ENCODE measurements at places on chromosomes 11 and 22.
A peak's percentile ranks its signal among the peaks of the same experiment; 100 is the strongest.

DNA sequence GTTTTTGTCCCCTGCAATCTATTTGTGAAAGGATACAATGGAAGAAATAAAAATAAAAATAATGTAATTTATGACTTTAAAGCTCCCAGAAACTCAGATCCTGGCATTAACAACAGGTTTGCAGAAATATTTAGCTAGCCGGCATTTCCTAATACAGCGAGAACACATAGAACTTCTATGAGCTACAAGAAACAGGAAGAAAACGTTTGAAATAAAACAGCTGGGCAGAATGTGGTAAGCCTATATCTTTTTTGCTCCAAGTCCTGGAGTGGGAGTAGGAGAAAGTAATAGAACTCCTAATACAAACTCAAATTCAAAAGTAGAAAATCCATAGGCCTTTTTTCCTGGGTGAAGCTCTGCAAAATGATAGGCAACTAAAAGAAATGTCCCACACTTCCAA is 29.6 kb upstream of the FIBIN start:
- DNase-seq: no peak

DNA sequence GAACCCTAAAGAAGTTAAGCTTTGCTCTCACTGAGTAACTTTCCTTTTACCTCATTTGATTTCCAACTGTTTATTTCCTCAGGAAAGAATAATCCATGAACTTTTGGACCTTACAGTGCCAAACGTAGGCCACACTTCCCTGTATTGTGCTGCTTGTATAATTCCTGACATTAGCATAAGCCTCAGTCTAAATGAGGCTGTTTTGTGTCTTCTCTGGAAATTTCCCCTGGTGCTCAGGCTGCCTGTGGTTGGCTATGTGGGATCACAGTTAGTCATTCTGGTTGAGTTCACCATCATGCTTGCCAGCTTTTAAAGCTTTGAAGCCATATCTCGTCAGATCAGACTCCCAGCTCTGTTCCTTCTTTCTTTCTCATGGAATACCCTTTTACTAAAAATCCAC is 107.0 kb downstream of the FAM76B start:
- DNase-seq: no peak

GRCh38 chr11:45663486-45664375 is 1.7 kb downstream of the CHST1 start:
- no peak for DNase-seq

DNA sequence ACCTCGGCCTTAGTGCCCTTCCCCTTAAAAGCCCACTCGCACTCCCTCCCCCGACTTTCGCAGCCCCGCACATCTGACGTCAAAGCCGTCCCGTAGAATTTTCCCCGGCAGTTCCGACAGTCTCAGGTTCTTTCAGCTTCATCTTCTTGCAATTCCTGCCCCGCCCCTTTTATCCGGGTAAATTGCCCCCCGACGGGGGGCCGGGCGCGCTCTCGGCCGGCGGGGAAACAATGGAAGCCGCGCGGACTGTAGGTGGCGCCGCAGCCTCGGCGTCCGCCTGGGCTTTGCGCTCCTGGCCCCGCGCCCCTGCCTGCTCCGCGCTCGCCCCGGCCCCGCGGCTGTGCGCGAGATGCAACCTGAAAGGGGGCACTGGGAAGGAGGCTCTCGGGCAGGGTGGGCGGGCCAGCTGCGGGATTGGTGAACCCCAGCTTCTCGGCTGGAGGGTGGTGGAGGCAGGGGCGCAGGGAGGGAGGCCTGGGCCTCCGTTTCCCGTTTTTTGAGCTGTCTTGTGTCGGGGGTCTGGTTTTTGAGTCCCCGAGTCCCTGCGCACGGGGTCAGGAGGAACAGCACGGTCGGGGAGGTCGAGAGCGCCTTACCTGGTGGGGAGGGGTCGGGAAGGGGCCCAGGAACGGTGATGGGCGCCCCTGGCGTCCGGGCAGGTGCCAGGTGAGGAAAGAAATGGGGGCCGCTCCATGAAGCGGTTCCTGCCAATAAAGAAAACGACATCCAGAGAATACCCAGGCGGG is 859 bp upstream of the FGF19 start:
- no peak for DNase-seq

GRCh38 chr11:96090711-96091110 is 166.8 kb upstream of the MTMR2 start:
- no peak for DNase-seq

DNA sequence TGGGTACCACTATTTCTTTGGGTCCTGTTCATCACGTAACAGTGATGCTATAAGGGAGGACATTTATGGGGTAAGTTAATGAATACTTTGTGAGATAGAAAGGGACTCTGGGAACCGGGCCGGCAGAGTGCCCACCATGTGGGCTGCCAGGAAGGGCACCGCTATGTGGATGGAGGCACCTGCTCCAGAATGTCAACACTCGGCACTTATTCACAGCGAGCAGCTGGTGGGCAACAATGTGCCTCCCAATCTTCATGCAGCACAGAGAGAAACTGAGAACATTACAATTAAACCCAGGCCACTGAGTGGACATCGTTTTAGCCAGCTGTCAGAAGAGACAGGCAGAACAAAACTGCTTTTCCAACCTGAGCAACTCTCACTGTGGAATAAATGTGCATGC is 15.8 kb upstream of the ELFN2 start:
- DNase-seq: peak; percentile 55

- DNase-seq: no peak
Observed at GRCh38 chr22:43330178-43331068, 12.7 kb downstream of the SCUBE1 start.

DNA sequence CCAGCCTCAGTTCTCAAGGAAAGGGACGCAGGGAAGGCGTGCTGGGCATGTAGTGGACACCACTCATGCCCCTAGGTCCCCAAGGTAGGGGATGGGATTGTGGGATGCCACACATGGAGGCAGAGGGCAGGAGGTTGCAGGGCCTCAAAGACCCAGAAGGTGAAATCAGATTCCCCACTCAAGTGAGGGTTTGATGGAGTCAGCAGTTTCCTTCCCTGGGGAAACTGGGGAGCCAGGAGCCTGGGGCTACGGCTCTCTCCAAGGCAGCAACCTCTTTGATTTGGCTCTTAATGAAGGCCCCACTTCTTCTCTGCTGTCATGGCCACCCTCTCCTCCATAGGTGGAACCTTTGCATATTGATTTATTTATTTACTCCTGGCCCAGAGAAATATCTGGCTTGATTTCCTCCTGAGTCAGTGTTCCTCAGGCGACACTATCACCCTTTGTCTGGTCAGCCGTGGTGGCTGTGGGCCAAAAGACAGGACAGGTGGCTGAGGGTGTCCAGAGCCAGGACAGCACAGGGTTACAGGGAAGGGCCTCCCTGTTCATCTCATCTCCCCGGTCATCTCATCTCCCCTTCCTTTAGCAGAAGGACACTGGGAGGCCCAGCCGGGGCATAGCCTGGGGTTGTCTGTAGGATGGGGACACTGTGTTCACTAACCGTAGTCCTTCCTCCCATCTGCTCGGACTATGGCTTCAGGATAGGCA is 9.6 kb downstream of the GNAZ start:
- DNase-seq: no peak

DNA sequence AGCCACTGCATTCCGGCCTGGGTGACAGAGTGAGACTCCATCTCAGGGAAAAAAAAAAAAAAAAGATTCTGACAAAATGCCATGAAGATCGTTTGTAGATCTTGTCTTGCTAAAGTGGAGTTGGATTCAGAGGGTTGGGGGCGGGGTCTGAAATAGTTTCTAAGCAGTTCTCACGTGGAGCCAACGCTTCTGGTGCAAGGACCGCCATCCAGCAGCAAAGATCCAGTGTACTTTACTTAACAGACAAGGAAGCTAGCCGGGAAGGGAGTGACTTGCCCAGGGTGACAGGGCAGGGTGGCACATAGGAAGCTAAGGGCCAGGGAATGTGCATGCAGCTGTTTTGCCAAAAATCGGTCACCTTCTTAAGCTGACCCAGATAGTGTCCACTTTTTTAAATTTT is 27.4 kb downstream of the APOL1 start:
- DNase-seq: peak; percentile 42

DNA sequence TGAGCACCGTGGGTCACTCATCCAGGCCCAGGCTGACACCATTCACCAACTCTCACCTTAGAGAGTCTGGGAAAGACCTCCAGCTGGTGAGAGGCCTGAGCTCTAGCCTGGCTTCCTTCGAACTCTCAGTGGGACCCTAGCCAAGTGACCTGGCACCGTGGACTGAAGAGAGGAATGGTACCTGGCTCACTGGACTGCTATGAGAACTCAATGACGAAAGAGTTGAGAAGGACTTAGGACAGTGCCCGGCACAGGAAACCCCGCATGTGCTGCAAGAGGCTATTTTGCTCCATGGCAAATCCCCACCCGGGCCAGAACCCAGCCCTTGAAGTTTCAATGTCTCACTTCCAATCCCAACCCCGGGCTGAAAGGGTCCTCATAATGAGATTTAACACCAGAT is 605 bp upstream of the RAPSN start:
- no peak for DNase-seq

DNA sequence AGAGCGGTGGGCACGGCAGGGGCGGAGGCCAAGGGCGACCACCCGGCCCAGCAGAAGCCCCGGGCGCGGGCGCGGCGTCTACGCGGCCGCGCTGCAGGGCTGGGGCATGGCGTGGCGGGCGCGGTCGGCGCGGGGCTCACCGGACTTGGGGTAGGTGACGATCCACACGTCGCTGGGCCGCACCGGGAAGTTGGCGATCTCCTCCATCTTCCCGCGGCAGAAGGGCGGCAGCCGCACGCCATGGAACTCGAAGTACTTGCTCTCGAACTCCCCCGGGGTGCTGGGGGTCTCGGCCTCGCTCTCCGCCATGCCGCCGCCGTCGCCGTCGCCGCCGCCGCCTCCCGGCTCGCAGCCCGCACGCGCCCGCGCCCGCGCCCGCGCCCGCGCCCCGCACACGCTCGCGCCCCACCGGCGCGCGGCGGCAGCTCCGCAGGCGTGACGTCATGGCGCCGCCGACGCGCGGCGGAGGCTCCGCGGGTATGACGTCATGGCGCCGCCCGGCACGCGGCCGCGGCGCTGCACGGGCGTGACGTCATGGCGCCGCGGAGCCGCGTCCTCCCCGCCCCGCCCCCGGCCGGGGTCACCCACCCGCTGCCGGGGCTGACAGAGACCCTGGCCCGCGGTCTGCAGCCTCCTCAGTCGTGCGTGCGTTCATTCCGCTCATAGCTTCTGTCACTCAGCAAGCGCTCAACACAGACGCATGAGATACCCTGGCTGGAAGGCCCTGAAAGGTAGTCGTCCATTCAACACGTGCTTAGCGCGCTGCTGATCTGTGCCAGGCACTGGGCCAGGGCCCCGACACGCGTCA is at the start of gene SULT4A1:
SULT4A1 (minus strand) TSS at position 440 of the 808 bp plus-strand sequence; CDS start at position 309, 131 bp downstream.
- DNase-seq: no peak

- no peak for DNase-seq
Observed at GRCh38 chr11:94676814-94677213, 91.3 kb upstream of the AMOTL1 start.

- no peak for DNase-seq
Observed at GRCh38 chr11:44246726-44247125, 63.2 kb downstream of the ALX4 start.

DNA sequence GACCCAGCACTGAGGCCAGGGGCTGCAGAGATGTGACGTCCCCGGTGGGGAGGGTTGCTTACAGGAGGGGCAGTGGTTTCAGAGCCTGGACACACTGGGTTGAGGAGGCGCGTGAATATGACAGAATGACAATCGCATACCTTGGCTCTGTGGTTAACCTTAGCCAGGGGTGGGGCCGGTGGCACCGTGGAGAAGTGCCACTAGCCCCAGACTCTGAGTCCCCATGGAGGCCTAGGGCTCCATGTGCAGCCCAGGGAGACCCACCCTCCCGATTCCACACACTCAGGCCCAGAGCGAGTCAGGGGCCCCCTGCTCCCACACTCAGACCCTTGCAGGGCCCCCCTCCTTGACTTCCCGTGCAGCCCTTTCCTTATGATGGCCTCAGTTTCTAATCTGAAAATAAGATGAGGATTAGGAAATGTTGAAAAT is 3.6 kb upstream of the ACR start:
- no peak for DNase-seq

DNA sequence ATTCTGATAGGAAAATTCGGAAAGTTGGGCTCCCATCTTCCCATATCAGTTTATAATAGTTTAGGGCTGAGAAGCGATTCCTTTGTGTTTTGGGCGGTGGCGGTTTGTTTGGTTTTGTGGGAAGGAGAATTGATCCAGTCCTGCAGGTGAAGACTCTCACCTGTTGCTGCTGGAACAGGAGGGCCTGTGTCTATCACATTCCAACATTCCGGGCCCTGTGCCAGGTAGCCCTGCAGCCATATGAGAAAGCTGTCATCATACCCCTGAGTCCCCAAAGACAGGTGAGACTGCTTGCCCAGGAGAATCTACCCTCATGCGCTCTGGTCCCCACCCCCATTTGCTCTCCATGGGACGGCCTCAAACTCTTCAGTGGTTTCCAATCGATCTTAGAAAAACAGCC is 62.1 kb downstream of the TRAF6 start:
- DNase-seq: no peak

DNA sequence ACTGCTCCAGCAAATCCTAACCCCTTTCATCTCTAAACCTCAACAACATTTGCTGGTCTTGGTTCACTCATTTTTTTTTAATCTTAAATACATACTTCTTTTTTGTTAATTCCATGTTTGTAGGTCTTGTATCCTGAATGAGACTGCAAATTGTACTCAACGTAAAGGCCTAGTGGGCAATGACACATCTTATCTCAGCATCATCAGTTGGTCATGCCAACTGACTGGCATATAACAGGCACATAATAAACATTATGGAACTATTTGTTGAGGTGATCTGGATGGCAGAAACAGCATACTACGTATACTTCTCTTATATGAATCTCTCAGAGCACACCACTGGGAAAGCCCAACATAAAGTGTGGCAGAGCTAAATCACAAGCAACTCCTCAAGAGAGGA is 116.7 kb downstream of the RBFOX2 start:
- no peak for DNase-seq

GRCh38 chr22:47381240-47381639 is 618.8 kb downstream of the TBC1D22A start:
- no peak for DNase-seq

DNA sequence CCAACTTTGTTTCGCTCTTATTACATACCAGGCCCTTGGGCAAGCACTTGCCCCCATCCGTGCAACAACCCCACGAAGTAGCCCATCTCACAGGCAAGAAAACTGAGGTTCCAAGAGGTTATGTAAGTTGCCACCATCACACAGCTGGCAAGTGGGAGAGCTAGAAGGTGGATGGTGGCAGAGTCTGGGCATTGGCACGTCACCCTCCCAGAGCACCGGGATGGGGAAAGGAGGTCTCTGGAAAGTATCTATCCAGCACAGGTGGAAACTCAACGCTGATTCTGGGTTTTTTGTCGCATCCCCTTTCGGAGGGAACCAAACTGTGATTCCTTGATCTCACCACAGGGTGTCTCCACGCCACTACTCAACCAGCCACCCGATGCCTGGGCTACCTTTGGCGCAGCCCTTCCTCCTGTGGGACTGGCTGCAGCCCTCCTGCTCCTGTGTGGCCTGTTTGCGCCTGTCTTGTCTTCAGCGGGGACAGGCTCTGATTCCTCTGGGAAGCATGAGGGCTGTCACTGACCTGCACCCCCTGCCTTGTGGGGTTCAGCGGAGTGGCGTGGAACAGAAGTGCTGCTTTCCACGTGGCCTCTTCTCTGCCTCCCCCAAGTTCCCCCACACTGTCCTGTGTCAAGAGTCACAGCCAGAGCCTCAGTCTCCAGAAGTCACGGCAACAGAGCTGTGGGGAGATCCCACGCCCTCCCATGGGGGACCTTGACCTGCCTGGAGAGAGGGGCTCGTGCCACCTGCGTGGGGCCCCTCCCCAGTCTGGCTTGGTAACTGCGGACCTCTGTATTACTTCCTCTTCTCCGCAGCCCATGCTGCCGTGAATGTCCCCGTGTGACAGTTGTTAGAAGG is 34.4 kb upstream of the TRIM29 start:
- peak; percentile 74 for DNase-seq

GRCh38 chr22:30485362-30485988 is 13.7 kb upstream of the SEC14L3 start:
- DNase-seq: peak; percentile 89

Data from posterior cingulate gyrus (tissue), 11 donors.